AML-193 (cell line): ENCODE measurements at places on chromosomes 3 and 15.
A peak's percentile ranks its signal among the peaks of the same experiment; 100 is the strongest.

DNA sequence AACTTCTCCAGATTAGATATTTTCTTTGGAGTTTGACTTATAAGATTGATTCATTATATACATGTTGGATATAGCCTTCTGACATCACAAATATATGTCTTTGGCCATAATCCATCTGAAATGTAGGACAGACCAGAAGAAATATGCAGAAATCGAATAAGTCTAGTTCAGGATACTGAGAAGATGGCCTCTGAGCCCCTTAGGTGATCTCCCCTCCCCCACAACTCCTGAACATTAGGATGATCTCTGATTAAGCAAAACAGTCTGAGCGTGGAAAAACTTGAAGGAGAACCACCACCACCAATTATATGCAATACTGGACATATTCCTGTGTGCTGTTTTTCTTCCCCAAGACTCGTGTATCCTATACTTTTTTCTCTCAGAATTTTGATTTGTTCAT lies 3.2 kb downstream of the SETD5 start:
- DNase-seq: no peak

DNA sequence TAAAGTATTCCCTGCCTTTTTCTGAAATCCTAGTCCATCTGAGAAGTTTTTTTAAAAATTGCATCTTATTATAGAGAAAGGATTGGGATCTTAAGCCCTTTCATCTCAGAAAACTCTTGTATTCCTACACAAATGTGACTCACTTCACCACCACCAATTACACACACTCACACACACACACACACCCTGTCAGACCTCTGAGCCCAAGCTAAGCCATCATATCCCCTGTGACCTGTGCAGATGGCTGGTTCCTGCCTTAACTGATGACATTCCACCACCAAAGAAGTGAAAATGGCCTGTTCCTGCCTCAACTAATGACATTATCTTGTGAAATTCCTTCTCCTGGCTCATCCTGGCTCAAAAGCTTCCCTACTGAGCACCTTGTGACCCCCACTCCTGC lies 1181.9 kb downstream of the ROBO2 start:
- no peak for DNase-seq

DNA sequence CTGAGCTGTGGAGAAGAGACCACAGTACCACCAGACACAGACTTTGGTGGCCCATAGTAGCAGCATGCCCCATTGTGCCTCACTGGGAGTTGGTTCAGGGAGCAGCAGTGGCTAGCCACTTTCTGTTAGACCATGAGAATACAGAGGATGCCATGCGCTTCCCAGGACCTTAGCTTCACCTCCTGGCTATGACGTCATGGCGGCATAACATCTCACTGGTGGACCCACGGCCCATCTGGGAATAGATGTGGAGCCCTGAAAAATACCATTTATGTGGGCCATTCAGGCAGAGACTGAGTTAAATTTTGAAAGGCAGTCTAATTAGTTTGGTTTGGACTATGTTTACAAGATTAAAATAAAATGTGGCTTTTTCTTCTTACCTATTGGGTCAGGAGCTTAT lies 55.1 kb upstream of the NMD3 start:
- no peak for DNase-seq

GRCh38 chr15:45458746-45459403 lies 63.7 kb downstream of the SLC30A4 start:
- peak; percentile 56 for DNase-seq

GRCh38 chr3:169624533-169624972 lies 39.0 kb downstream of the MECOM start:
- DNase-seq: no peak

- DNase-seq: no peak
Observed at GRCh38 chr15:69194025-69194827, 33.8 kb downstream of the GLCE start.

DNA sequence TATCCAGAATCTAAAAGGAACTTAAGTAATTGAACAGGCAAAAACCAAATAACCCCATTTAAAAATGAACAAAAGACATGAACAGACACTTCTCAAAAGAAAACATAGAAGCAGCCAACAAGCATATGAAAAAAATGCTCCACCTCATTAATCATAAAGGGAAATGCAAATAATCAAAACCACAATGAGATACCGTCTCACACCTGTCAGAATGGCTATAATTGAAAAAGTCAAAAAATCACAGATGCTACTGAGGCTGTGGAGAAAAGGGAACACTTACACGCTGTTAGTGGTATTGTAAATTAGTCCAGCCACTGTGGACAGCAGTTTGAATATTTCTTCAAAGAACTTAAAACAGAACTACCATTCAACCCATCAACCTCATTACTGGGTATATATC lies 220.7 kb downstream of the MEX3B start:
- DNase-seq: no peak

- DNase-seq: no peak
Observed at GRCh38 chr3:115898656-115899410, 275.5 kb downstream of the GAP43 start.

- no peak for DNase-seq
Observed at GRCh38 chr15:31272558-31273257, 53.9 kb upstream of the KLF13 start.

- no peak for DNase-seq
Observed at GRCh38 chr3:195763076-195763830, 42.5 kb downstream of the MUC20 start.

DNA sequence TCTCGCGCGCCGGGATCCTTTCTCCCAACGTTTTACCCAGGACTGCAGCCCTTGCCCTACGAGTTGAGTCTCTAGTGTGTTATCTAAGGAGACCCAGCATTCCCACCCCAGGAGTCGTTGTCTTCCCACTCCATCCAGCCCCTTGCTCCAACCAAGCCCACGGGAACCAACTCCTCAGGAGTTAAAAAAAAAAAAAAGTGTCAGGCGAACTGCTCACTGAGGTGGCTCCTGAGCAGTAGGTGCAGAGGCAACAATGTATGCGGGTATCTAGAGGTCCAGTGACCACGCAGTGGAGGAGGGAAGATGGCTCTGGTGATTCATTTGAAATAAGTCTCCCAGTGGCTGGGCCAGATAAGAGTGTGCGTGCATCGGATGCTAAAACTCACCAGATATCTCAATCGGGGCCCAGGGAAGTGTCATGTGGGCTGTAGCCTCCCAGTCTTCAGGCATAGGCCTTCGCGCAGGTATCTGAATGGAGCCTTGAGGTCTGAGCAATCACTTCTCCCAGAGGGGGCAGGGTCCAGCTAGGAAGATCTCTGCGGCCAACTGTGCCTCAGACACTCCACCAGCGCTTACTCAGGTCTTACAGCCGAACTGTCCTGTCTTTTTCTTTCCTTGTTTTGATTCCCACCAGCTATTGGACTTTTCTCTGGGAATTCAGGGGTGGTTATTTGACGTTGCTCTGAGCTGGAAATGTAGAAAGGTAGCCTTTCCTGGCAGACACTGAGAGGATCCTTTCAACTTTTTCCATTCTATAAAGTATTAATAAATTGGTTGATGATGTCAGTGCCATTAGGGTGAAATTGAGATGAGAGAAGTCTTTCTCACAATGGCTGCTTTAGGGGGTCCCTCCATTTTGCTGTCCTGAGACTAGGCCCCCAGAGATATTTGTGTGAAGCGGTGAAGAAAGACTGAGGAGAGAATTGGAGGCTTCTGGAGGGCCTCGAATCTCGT lies 21.0 kb downstream of the ZIC4 start:
- DNase-seq: no peak

GRCh38 chr3:99505200-99505599 lies 133.2 kb upstream of the COL8A1 start:
- DNase-seq: no peak

DNA sequence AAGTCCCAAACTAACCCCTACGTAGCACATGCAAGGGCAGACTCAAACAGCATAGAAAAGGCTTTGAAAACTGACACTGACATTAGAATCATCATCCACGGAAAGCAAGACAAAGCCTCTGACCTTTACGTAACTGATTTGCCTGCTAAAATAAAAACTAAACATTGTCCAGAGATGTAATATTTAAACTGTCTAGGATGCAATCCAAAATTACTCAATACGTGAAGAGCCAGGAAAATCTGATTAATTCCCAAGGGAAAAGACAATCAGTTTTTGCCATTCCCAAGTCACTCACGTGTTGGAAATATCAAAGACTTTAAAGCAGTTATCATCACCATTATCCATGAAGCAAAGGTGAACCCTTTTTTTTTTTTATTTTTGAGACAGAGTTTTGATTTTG lies 13.3 kb upstream of the IQCF1 start:
- no peak for DNase-seq

DNA sequence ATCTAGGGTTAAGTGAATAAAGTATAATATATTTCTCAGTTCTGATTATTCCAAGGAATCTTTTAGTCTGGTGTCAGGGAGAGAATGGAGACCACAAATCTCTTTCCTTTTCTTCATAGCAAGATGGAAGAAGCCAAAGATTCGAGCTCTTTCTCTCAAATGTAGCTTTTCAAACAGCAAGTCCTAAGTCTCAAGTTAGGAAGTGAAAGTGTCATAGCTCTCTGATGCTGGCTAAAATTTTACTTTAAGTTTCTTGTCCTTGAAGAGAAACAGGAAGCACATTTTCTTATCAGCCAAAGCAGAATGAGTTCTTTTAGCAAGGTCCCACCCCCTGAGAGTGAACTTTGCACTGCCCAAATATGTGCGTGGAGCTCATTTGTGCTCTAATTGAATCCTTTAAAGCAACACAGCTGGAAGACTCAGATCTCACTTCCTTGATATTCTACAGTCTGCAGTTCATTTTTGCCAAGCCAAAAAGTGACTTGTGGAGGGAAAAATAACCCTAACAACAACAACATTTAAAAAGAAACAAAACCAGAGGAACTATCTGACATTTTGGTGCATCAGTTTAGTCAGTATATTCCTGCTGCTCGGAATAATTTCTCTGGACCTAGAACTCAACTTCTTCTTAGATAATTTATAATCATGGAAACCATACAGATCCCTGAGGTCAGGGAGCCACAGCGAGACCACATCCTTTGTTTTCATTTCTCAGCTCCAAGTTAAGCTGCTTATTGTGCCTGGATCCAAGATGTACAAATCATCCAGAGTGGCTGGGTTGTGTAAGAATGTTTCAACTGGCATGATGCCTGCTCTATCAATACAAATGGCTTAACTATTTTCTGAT lies 238.7 kb upstream of the P2RY1 start:
- DNase-seq: peak; percentile 67

DNA sequence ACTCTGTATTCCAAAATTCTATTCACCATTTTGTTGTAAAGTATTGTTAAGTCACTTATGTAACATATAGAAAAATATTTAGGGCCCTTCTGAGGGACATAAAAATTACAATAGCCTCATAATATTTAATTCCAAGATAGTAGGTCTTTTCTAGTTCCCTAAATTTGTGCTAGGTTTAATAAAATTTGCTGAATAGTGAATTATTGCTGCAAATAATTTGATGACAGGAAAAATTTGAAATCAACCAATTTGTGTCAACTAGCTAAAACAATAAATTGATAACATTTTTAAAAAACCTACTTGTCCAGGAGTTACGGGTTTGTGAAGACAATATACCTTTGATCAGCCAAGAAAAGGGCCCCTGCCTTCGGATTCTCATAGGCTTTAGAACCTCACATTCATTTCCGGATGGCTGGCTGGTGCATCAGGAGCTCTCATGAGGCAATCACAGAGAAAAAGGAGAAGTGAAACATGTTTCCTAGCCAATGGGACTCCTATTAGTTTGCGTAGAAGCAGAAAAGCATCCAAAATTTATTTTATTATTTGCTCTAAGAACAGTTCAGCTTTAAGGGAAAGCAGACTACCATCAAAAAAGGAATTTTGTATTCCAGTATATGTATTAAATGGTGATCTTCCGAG lies 177.2 kb downstream of the LRRC3B start:
- DNase-seq: no peak

DNA sequence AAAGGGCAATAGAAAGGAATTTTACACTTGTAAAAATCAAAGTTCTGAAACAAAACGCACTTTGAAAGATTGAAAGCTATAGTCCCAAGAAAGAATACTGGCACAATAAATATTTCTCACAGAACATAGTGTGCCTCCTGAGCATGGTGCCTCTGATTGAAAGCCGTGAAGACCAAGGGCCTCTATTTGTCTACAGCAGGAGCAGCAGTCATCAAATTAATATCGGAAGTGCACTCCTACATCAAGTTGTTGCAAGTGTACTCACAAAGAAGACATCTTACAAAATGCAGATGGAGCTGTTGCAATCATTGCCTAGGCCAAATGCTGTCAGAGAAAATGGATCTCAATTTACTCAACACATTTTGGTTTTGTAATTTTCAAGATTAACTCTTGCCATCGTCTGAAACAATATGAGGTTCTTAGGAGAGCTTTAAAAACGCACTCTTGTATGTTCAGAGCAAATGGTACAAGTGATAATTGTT lies 9.2 kb upstream of the WDR49 start:
- peak; percentile 11 for DNase-seq

DNA sequence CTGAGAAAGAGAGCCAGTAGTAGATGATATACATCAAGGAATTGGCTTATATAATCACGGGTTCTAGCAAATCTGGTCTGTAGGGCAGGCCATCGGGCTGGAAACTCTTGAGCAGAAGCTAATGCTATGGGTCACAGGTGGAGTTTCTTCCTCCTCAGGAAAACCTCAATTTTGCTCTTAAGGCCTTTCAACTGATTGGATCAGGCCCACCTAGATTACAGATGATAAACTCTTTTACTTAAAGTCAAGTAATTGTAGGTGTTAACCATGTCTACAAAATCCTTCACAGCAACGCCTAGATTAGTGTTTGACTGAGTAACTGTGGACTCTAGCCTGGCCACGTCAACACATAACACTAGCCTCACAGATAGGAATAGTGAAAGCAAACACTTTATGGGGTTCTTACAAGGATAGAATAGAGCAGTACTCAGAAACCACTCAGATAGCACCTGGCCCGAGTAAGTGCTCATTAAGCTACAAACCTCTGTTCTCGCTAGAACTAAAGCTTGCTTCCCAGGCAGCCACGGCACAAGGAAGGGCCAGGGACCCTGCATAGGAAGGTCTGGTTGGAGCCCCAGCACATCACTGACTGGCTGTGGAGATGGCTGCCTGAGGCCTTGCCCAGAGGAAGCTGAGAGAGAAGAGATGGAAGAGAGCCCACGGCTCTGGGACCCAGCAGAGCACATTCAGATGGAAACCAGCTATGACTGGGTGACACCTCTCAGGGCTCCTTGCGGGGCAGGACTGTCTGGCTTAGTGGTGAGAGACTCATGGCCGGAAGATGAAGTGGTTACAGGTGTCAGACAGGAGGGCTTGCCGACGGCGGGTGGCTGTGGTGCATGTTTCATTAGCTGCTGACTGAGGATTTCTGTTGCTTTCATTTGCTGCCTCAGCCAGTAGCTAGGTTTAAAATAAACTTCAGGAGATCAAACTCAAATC lies 202.5 kb upstream of the TLE3 start:
- DNase-seq: no peak

- no peak for DNase-seq
Observed at GRCh38 chr3:99407257-99407656, 231.1 kb upstream of the COL8A1 start.

DNA sequence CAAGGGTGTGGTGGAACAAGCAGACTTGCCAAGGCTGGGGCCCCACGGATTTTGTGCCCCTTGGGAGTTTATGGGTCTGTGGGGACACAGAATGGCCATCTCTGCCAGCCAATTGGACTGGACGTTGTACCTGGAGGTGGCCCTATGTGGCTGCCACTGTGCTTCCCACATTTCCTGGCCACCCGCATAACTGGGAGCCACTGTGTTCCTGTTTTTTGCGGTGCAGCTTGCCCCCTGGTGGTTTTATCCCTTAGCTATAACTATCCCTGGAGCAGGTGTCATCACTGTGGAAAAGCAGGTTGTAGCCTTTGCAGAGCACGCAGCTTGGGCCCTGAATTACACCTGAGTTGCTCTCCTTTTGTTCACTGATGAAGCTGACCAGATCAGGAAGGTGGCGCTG lies 306.3 kb downstream of the ZPLD1 start:
- no peak for DNase-seq
